ENCODE measurements at places on chromosomes 12 and 14.

- DNase-seq: no peak
Measured at GRCh38 chr12:62789851-62790250, 145.1 kb downstream of the PPM1H start.

- DNase-seq: no peak
Measured at GRCh38 chr12:1806301-1807086, 13.9 kb upstream of the LRTM2 start.

DNA sequence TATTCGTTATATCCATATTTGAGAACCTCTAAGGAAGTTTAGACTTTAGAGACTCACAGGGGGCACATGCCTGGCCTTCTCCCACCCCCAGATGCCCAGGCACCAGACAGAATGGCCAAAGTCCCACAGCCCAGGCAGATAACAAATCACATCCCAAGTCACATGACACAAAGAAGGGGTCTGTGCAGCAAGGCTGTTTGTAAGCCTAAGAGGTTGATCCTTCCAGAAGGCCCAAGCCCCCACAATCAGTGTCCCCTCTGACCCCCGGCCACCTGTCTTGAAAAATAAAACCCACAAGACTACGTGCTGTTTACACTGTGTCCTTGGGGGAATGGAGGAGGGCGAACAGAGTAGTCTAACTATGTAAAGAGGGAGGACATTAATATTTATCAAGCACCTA is 5.1 kb downstream of the CTDSP2 start:
- no peak for DNase-seq

GRCh38 chr12:59843260-59843843 is 247.5 kb downstream of the SLC16A7 start:
- no peak for DNase-seq

GRCh38 chr14:65279510-65279909 is 133.0 kb upstream of the FUT8 start:
- no peak for DNase-seq

All from NCI-H2171 treated with DMSO at 0.1 percent for 48 hours (cell line).